Left ventricle myocardium inferior (tissue), 1 donor: ENCODE measurements at places on chromosomes 5 and 9. TPM values are rescaled to one million over a fixed set of nuclear protein-coding genes. Genes with fewer than 3 reads are reported as not detected.

The HRH2 gene
- total RNA-seq: 47.7 TPM

The ANKRD34B gene
- total RNA-seq: not detected

- H3K4me3 ChIP-seq: no peak overlapping the region
- no peaks in the 10 kb centered on the region for H3K36me3 ChIP-seq
- H3K27ac ChIP-seq: no peak overlapping the region
- peaks cover 55% of the 10 kb centered on the region for H3K27me3 ChIP-seq
Observed at GRCh38 chr9:132745756-132746709, 75.8 kb downstream of the GTF3C4 start.

The ZDHHC11 gene
- 18.7 TPM for total RNA-seq

- peaks cover 95% of the 10 kb centered on the region for H3K4me1 ChIP-seq
- no peaks in the 10 kb centered on the region for H3K36me3 ChIP-seq
- no peak for DNase-seq
- H3K27ac ChIP-seq: no peak overlapping the region
- no peaks in the 10 kb centered on the region for H3K27me3 ChIP-seq
Observed at GRCh38 chr9:107290619-107291018, 7.5 kb downstream of the RAD23B start.

The ROR2 gene
- 0.74 TPM for total RNA-seq

The SMC5 gene
- 11.0 TPM for total RNA-seq

DNA sequence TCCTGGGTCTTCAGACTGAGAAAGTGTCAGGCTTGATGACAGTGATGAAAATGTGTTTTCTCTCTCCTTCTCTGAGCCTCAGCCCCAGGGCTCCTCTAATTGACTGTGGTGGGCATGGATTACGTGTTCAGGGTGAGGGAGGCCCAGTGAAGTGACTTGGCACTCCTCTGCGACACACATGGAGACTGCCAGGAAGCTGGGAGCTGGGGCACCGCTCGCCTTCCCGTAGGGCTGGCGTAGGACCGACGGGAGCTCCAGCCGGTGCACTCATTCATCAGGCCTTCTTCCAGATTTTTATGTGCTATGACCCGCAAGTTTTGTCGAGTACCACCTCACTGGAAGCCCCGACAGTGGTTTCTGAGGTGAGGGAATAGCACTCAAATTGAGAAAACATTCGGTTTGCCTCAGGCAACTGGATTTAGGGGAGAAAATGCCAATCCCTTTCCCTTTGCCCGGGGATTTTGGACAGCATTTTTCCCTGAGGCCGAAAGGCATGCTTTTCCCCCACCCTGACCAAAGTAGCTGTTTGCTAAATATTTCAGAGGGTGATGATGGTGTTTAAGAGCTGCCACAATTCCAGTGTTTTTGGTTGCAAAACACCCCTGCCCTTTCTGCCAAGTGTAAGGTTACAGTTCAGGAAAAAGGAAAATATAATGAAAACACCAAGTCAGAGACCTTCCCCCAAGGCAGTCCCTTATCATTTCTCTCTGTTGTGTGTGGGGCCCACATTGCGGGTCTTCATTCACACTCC is 83.7 kb downstream of the PCSK5 start:
- peaks cover 6% of the 10 kb centered on the region for H3K4me1 ChIP-seq
- H3K4me3 ChIP-seq: no peak overlapping the region
- no peak overlapping the region for H3K27ac ChIP-seq
- no peaks in the 10 kb centered on the region for H3K36me3 ChIP-seq

DNA sequence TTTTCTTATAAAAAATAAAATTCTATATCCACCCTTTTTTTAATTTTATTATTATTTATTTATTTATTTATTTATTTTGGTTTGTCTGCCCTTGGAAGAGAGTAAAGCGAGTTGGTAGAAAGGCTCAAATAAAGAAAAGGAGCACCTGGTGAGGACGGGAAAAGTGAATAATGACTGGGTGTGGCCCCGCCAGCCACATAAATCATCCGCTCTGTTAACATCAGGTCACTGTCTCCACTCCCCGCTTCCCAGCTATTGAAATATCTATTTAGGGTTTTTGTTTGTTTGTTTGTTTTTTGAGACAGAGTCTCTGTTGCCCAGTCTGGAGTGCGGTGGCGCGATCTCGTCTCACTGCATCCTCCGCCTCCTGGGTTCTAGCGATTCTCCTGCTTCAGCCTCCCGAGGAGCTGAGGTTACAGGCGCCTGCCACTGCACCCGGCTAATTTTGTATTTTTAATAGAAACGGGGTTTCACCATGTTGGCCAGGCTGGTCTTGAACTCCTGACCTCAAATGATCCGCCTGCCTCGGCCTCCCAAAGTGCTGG is 844 bp downstream of the POLR3G start:
- no peak overlapping the region for H3K27ac ChIP-seq
- no peaks in the 10 kb centered on the region for H3K36me3 ChIP-seq
- no peak for DNase-seq
- H3K27me3 ChIP-seq: no peaks in the 10 kb centered on the region
- H3K4me3 ChIP-seq: peak overlapping the region; percentile 87

GRCh38 chr5:14415024-14415697 is 166.4 kb upstream of the OTULINL start:
- peaks cover 78% of the 10 kb centered on the region for H3K36me3 ChIP-seq
- no peak overlapping the region for H3K4me3 ChIP-seq
- H3K4me1 ChIP-seq: peaks cover 36% of the 10 kb centered on the region
- no peak overlapping the region for H3K27ac ChIP-seq
- no peaks in the 10 kb centered on the region for H3K27me3 ChIP-seq
- no peak for DNase-seq

The STRBP gene
- total RNA-seq: 26.4 TPM

DNA sequence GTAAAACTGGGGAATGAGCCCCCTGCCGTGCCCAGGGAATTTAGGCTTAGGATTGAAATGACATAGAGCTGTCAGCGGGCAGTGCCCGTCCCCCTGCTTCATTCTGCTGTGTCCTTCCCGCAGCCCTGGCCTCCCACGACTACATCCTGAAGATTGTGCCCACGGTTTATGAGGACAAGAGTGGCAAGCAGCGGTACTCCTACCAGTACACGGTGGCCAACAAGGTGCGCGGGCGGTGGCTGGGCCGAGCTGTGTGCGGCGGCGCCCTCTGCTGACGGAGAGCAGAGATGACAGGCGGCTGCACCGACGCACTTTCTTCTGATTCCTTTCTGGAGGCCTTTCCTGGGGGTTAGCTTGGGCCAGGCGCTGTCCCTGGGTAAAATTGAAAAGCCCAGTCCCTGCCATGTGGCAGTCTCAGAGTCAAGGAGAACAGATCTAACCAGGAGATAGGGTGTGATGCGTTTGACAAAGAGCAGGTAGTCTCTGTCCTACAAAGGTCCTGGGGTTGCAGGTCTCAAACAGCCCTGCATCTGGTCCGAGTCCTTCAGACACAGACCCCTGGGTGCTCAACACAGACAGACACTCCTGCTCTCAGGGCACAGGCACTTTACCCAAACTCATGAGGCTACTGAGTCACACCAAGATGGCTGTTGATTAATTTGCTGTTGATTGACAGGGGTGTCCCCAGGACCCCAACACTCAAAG is 26.8 kb upstream of the RPL26L1 start:
- H3K27me3 ChIP-seq: no peaks in the 10 kb centered on the region
- peak overlapping the region; percentile 76 for H3K27ac ChIP-seq
- DNase-seq: peak; percentile 70

The C9 gene
- total RNA-seq: not detected

The C5 gene
- 0.63 TPM for total RNA-seq

DNA sequence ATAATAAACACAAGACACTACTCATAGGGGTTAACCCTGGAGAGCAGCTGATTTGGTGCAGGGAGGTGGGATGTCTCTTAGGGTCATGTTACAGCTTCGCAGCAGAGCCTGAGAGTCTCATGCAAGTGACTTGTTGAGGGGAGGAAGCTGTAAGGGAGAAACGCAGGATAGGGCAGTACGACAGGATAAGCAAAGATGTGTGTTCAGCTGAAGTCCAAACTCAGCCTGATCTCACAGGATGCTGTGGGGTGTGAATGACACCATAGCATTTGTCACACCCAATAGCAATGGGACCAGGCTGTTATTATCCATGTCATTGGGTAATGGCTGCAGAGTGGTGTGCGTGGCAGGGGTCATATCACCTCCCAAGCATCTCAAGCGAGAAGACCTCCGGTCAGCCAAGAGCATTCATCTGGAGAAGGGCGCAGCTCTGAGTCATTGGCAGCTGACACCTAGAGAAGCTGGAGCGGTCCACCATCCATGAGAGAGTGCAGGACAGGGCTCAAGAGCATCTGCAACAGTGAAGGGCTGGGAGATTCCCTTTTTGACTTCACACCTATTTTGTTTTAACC is 49.2 kb upstream of the RPL26L1 start:
- no peaks in the 10 kb centered on the region for H3K27me3 ChIP-seq
- peaks cover 53% of the 10 kb centered on the region for H3K4me1 ChIP-seq
- H3K36me3 ChIP-seq: peaks cover 12% of the 10 kb centered on the region
- H3K27ac ChIP-seq: peak overlapping the region; percentile 71
- no peak overlapping the region for H3K4me3 ChIP-seq

GRCh38 chr5:72659726-72660125 is 152.5 kb upstream of the ZNF366 start:
- no peak overlapping the region for H3K27ac ChIP-seq
- no peak for DNase-seq
- no peaks in the 10 kb centered on the region for H3K36me3 ChIP-seq
- H3K27me3 ChIP-seq: peaks cover 17% of the 10 kb centered on the region
- no peaks in the 10 kb centered on the region for H3K4me1 ChIP-seq

GRCh38 chr5:136114414-136115125 is 18.1 kb upstream of the SMAD5 start:
- DNase-seq: no peak
- no peaks in the 10 kb centered on the region for H3K36me3 ChIP-seq
- H3K4me1 ChIP-seq: no peaks in the 10 kb centered on the region
- no peak overlapping the region for H3K27ac ChIP-seq
- no peaks in the 10 kb centered on the region for H3K27me3 ChIP-seq

- H3K36me3 ChIP-seq: no peaks in the 10 kb centered on the region
- peaks cover 18% of the 10 kb centered on the region for H3K4me1 ChIP-seq
- no peaks in the 10 kb centered on the region for H3K27me3 ChIP-seq
Observed at GRCh38 chr9:21097817-21098216, 20.1 kb upstream of the IFNB1 start.

DNA sequence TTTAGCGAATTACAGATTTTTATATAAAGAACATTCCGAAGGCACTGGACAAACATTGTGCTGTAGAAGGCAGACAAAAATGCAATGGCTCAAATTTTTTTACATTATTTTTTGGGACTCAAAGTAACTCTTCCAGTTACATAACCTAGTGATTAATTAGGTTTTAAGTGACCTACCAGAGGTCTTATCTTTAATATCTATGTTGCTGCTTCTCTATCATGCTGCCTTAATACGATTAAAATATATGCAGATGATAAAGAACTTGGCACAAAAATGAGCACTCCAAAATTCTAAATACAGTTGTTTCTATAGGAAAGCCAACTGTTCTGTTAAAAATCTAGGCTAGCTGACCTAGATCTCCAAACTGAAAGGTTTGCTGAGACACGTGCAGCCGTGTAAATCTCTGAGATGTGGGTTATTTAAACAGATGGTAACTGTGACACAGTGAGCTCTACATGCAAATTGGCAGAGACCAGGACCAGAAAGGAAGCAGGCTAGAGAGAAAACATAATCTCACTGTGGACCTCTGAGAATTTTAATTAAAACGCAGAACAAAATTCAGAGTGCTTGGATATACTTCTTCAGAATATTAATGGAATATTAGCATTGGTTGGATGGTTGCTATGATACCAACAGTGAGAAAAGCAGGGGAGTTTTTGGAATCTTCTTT is 56.2 kb downstream of the CAMK4 start:
- no peak overlapping the region for H3K4me3 ChIP-seq
- no peaks in the 10 kb centered on the region for H3K36me3 ChIP-seq
- H3K27ac ChIP-seq: no peak overlapping the region
- no peaks in the 10 kb centered on the region for H3K27me3 ChIP-seq
- no peak for DNase-seq
- no peaks in the 10 kb centered on the region for H3K4me1 ChIP-seq

DNA sequence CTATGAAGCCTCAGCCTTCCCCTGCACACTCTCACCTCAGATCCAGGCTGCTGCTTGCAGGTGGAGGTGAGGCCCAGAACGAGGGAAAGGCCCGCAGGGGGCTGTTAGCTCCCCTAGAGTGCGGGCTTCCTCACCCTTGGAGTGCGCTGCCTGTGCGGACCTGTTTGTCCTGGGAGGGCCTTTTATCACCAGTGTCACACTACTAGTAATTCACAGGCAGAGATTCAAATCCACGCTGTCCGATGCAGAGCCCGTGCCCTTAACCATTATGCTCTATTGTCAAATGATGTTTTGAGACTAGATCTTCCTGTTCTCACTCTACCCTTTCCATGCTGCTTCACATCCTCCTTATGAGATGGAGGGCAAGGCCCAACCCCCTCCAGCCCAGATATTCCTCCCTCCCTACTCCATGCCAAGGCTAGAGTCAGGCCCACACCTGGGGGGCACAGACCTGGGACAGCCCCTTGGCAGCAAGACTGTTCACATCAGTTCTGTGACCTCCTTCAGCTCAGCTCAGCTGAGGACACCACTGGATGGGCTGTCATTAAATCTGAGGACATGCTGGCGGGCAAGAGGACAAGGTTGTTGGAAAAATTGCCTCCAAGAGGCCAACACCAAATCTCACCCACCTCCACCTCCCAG is 112.8 kb upstream of the SPOCK1 start:
- DNase-seq: no peak
- H3K36me3 ChIP-seq: no peaks in the 10 kb centered on the region
- no peaks in the 10 kb centered on the region for H3K4me1 ChIP-seq
- H3K27me3 ChIP-seq: peaks cover 15% of the 10 kb centered on the region

DNA sequence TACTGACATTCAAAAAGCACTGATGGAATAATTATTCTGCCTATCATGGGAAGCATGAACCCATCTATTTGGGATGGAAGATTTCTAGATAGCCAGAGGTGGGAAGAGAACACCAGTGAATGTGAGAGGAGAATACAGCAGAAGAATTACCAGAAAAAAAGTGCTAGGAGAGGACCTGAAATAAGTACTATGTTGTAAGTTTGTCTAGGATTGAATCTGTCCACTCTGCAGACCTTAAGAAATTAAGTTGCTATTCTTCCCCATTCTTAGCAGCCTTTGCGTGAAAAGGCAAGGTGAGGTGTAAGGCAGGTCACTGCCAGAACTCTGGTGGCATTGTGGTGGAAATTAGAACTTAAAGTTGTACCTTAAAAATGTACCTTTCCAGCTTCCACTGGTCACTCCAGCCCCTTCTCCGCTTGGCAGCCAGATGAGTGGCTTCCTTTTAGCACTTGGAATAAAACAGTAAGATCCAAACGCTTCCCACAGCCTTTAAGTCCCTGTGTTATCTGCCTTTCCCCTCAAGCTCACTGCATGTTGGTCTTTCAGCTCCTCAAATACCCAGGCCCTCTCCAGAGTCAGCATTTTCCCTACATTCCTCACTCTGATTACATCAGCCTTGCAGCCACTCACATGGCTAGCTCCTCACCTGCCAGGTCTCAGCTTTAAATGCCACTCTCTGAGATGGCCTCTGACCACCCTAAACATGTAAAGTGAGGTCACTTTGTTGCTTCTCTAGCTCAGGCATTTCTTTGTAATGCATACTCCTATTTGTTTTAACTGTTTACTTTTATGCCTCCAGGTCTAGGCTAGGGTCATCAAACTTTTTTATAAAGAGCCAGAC is 253.0 kb downstream of the EPB41L4A start:
- peaks cover 87% of the 10 kb centered on the region for H3K36me3 ChIP-seq
- no peak overlapping the region for H3K27ac ChIP-seq
- DNase-seq: no peak
- no peaks in the 10 kb centered on the region for H3K27me3 ChIP-seq
- H3K4me1 ChIP-seq: peaks cover 20% of the 10 kb centered on the region

- H3K4me3 ChIP-seq: no peak overlapping the region
- peaks cover 4% of the 10 kb centered on the region for H3K27me3 ChIP-seq
- H3K4me1 ChIP-seq: no peaks in the 10 kb centered on the region
Observed at GRCh38 chr5:3957658-3958057, 362.0 kb downstream of the IRX1 start.

GRCh38 chr5:151270599-151270998 is 17.6 kb downstream of the GM2A start:
- no peak for DNase-seq
- no peaks in the 10 kb centered on the region for H3K27me3 ChIP-seq
- no peak overlapping the region for H3K4me3 ChIP-seq
- H3K27ac ChIP-seq: no peak overlapping the region
- H3K4me1 ChIP-seq: no peaks in the 10 kb centered on the region

The MAST4 gene
- 55.7 TPM for total RNA-seq
